Stimulated activated CD4-positive, alpha-beta T cell treated with anti-CD3 and anti-CD28 coated beads, Interleukin-15, amount 100 ng/mL, for 1 hour (primary cell): ENCODE measurements at places on chromosomes 1 and 21.

DNA sequence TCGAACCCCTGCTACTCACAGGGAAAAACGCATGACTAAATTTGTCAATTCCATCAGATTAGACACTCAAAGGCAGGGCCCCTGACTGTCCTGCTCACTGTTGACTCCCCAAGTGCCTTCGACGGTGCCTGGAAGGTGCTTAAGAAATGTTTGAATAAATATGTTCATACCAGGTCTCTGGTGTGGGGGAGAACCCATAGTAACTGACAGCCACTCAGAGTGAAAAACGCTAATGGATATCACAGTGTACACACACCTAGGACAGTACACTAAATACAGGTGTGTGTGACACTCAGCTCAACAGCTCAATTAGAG lies 39.7 kb upstream of the WASF2 start:
- no peak for DNase-seq

DNA sequence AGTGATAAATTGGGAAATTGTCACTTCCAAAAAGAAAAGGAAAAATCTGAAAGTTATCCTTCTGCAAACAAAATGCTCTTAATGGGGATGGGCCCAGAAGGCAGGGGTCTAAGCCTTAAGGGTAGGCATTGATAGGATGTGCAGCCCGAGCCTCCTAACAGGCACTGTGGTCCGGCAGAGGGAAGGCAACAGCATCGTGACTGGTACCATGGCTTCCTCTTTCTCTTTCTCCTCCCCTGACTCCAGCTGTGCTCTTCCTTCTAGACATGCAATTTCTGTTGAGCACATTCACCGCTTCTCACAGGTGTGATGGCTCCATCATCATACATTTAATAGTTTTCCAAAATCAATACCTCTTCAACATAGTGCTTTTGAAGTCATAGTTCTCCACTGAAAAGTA lies 91.5 kb downstream of the SELENOF start:
- DNase-seq: no peak

DNA sequence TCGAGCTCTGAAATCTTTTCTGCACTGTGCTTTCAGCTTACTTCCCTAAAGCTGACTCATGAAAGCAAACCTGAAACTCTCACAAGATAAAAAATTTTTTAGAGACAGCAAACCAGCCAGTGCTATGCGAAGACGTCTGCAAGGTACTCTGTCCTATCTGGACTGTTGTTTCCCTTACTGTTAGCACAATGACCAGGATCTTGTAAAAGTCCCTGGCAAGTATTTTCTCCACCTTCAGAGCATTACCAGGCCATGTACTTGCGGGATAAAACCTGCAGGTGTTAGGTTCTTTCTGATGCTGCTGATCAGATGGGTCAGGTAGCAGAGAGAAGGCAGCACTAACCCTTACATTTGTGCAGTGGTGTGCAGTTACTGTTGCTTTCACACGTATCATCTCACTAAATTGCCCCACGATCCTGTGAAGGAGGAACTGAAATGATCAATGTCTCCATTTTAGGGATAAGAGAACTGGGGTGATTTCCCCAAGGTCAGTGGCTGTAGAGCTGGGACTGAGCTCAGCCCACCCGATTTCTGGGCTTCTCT lies 56.6 kb downstream of the PLXNA2 start:
- DNase-seq: no peak

DNA sequence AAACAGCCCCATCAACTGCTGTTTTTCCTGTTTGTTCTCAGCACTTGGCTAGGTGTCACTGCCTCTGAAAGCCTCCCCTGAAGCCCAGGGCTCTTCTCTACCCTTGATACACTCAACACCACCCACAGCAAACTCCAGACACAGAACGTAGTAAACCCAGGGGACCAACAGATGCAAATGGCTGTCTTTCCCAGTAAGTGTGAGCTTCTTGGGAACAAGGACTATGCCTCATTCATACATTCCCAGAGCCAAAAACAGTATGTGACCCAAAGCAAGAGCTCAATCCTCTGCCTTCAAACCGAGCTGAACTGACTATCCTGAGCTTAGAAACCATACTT lies 4.4 kb downstream of the LBR start:
- DNase-seq: no peak

DNA sequence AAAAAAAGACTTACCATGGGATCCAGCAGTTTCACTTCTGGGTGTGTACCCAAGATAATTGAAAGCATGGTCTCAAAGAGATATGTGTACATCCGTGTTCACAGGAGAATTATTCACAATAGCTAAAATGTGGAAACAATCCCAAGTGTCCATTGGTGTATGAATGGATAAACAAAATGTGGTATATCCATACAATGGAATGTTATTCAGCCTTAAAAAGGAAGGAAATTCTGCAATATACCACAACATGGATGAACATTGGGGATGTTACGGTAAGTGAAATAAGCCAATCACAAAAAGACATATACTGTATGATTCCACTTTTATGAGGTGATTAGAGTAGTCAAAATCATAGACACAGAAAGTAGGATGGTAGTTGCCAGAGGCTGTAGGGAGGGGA lies 7.0 kb upstream of the TUT4 start:
- DNase-seq: no peak

- no peak for DNase-seq
Measured at GRCh38 chr1:22204989-22205913, 62.4 kb upstream of the WNT4 start.

DNA sequence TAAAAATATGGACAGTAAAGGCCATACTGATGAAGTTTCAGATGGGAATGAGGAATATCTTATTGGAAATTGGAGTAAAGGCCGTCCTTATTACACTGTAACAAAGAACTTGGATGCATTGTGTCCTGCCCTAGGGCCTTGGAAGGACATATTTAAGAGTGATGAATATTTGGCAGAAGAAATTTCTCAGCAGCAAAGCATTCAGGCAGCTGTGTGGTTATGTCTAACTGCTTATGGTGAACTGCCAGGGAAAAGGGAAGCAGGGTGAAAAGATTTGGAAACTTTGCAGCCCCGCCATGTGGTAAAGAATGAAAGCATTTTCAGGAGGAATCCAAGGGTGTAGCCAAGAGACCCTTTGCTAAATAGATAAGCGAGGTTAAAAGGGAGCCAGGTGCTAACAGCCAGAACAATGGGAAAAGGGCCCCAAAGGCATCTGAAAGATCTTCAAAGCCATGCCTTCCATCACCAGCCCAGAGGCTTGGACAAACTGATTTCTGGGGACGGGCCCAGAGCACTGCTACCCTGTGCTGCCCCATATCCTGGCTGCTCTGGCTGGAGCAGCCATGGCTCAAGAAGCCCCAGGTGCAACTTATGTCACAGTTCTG lies 200.0 kb downstream of the PTPRU start:
- no peak for DNase-seq

- no peak for DNase-seq
Measured at GRCh38 chr1:182240085-182240484, 151.5 kb downstream of the GLUL start.

DNA sequence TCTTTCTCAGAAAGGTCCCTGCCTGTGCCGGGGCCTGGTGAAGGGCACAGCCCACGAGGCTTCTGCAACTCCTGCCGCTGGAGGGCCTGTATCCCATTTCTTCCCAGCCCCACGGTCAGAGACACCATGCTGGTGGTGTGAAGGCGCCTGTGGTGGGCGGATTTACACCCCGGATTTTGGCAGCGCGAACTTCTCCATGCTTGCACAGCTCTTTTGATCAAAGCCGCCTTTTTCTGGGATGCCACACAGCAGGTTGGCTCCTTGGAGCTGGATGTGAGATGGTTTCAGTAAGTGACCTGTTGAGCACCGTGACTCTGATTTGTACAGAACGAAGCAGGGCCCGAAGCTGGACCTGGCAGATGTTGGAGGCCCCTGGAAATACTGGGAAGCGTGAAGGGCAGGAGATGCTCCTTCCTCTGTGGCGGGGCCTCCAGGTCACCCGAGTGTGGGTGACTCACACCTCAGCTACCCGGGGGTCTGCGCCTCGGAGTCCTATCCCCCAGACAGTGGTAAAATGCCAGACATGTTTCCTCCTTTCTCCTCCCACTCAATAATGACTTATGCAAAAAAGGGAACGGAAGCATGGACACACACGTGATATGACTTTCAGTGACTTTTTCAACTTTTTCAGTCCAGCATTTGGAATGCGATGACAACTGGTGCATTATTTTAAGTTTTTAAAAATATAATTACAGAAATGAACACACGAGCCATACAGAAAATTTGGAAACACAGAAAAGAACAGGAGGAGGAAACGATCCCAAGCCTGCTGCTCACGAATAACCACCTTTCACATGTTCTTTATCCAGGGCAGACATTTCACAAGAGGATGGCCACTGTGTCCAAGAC lies 9.0 kb downstream of the UMODL1 start:
- no peak for DNase-seq

GRCh38 chr1:176745945-176746344 lies 283.0 kb downstream of the PAPPA2 start:
- no peak for DNase-seq

GRCh38 chr1:191405417-191405816 lies 752.8 kb upstream of the RGS18 start:
- DNase-seq: no peak

DNA sequence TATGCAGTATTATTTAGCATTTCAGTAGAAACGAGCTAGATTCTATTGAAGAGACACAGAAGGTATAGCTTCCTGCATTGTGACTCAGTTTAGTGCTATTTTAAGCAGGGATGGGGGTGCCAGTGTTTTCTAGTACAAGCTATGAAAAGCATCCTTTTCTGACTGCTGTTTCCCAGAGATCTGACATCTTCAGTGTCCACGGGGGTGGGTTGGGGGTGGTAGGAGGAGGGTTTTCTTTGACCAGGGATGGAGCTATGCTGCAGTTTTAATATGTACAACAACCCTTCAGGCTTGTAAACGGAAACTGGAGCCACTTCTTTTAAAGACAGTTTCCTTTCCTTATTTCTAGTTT lies 2.7 kb upstream of the NEGR1 start:
- no peak for DNase-seq

DNA sequence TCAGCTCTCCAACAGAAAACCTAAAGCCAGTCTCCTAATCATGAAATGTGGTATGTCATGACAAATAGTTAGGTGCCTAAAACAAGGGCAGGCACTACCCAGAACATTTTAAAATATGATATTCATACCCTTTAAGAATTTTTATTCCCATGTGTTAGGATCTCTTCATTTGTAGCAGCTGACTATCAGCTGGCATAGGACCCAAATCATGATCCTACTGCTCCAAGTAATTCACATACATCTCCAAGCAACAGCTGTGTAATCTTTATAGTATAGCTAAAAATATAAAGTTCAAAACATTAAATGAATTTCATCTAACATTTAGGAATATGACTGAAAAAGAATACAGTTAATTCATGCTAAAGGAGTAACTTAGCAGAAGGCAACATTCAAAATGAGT lies 57.5 kb downstream of the ENAH start:
- no peak for DNase-seq

DNA sequence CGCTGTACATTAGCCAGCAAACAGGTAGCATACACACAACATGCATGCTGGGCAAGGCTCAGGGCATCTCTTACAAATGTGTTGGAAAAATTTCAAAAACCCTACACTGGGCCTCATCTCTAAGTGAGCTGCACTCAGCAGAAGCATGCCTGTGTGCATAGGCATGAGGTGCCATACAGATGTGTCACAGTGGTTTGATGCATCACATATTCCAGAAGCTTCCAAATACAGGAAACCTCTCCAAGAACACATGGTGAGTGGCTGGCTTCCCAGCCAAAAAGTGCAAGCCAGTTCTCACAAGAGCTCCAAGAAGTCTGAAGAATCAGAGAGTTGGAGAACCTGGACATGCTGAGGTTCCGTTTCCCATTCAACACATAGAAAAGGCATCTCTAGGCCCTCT lies 58.3 kb downstream of the CD46 start:
- no peak for DNase-seq

- DNase-seq: no peak
Measured at GRCh38 chr1:202843081-202843480, 32.3 kb downstream of the PCAT6 start.

DNA sequence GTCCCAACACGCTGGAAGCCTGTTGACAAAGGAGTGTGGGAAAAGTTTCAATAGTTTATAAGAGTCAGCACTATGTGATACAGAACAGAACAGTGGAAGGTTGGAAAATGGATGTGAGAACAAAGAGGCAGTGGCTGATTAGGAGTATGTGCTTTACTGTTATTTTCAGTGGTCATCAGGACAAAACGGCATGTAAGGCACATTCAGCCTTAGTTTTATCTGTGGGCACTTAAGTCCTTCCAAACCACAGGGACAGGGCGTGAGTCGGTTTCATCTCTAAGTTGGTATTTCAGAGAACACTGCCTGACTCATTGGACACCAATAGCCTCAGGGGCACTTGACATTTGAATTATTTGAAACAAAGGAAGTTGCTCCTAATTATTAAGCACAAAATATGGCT lies 306.9 kb downstream of the ASTN1 start:
- no peak for DNase-seq

GRCh38 chr1:21192871-21193270 lies 16.2 kb upstream of the EIF4G3 start:
- no peak for DNase-seq

- no peak for DNase-seq
Measured at GRCh38 chr1:209531549-209531948, 52.0 kb upstream of the CAMK1G start.

GRCh38 chr21:38825269-38825668 lies 19.5 kb downstream of the ETS2 start:
- no peak for DNase-seq

DNA sequence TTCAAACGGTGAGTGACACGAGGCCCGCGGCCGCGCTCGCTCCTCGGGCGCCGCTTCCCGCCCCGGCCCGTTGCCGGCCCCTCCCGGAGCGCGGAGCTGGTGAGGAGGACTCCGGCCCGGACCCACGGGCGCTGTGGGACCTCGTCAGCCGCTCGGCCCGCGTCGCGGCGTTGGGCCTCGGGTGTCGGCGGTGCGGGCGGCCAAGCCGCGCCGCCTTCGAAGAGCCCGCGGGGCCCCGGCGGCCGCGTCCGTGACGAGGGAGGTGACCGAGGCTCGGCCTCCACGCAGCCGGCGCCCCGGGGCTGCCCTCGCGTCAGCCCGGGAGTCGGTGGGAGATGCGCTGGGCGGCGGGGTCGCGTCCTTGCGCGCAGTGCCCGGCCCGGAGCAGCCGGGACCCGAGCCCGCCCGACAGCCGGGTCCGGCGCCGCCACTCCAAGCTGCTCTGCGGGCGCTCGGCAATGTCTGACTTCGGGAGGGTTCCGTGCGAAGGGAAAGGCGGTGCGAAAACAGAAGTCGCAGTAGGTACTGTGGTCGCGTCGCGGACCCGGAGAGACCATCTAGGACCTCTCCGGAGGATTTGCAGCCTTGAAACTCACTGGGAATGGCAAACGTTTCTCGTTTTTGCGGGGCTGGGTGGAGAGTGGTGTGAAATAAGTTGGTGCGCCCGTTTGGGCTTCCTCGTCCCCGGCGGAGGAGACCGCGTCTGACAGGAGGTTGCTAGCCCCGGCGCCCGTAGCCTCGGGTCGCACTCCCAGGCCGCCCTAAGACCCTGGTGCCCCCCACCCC lies 829 bp downstream of the SPEN start:
- DNase-seq: peak; percentile 19

- DNase-seq: no peak
Measured at GRCh38 chr1:184052750-184053149, 1.2 kb downstream of the TSEN15 start.

GRCh38 chr1:153571706-153572105 lies 6.1 kb upstream of the S100A2 start:
- DNase-seq: no peak

GRCh38 chr21:45050797-45051489 lies 23.4 kb upstream of the ADARB1 start:
- no peak for DNase-seq

GRCh38 chr1:74412244-74412643 lies 100.2 kb downstream of the LRRC53 start:
- no peak for DNase-seq
